HEK293T (cell line): ENCODE measurements at places on chromosomes 5 and 9.

GRCh38 chr5:122129306-122129705 is at the start of gene ZNF474:
Gene ZNF474, plus strand, starts transcription at chr5:122129546. Its CDS starts 22,445 bp downstream, at chr5:122151991.
- peak; percentile 22 for DNase-seq

DNA sequence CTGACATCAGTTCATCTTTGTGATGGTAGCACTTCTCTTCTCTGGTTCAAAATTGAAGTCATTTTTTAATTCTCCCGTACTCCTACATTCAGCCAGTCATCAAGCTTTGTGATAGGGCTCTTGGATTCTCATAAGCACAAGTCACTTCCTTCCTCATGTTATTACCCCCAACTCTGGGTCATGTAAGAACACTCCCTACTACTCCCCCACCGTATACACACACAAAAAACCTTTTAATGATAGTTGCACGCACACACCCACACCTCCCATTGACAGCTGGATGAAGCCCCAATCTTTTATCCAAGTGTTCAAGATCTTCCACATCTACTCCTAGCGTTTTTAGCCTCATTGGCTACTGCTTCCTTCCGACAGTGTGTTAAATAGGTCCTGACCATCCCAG is 16.8 kb downstream of the KDM3B start:
- no peak for DNase-seq

- no peak for DNase-seq
Measured at GRCh38 chr5:151199581-151200185, 24.2 kb downstream of the CCDC69 start.

GRCh38 chr5:139758510-139759075 is 37.0 kb upstream of the PSD2 start:
- DNase-seq, result no peak

DNA sequence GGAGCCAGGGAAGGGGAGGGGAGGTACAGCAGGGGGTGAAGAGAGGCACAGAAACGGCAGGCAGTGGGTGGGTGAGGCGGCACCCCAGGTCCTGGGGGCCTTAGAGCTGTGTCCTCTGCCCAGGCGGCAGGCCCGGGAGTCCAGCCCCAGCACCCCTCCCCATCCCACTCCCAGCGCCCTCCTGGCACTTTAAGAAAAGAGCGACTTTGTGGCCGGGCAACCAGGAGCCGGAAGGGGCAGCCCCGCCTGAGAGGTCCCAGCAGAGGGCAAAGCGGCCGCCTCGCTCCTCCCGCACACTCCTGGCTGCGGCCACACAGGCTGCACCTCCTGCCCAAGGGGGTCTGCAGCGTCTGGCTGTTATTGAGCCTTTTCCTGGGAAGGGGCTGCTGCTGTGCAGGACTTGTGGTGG is 42.6 kb downstream of the NACC2 start:
- DNase-seq, result no peak

GRCh38 chr9:112286926-112287325 is 46.5 kb downstream of the PTBP3 start:
- DNase-seq, result no peak

DNA sequence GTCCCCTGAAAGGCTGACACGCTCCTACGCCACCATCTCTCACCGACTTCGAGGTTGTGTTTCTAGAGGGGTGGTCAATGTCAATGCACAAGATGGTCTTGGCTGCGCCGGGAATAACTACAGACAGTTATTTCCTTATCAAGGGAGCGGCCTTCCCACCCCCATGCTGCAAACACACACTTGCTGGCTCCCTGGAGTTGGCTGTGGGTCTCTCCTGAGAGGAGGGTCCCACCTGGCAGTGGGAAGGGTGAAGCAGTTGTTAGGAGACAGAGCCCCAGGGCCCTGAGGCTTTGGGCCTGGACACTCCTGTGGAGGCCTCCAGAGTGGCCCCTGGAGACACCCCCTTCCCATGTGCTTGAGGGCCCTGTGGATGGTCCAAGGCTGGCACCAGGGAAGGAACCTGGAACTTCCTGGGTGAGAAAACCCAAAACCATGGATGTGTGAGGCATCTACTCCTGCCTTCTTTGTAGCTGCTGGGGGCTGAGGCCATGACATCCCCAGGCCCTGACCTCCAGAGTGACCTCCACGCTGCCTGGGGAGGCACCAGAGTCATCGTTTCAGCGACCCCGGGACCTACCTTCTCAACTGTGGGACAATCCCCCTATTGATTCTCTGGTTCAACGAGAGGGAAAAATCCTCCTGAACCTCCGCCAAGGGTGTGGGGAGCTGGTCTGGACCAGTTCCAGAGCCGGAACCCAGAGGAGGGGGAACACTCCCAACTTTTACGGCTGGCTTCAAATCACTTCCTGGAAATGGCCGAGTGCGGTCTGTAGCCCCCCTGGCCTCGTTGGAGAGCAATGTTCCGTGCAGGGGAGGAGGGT is 101.1 kb upstream of the COL5A1 start:
- no peak for DNase-seq

- DNase-seq, result no peak
Measured at GRCh38 chr9:36217256-36217968, 26.7 kb downstream of the CLTA start.

GRCh38 chr9:136119883-136120393 is 1.3 kb upstream of the TMEM250 start:
- DNase-seq, result no peak

DNA sequence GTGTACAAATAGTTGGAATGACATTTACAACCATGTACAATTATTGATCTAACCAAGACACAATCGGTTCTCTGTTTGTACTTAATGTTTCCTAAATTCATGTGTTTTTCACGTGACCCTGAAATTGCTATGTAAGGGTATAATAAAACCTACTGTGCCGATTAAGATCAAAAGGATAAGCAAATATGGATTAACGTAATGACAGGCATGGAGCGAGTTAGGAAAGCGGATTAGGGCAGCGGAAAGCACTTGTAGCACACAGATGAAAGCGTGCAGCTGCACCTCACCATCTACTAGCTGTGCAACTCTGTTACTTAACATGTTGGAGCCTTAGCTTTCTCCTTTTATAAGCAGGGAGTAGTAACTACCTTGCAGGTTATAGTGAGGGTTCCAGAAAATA is 38.3 kb upstream of the ZFYVE16 start:
- DNase-seq, result no peak

- no peak for DNase-seq
Measured at GRCh38 chr9:91833878-91834255, 116.2 kb downstream of the ROR2 start.

DNA sequence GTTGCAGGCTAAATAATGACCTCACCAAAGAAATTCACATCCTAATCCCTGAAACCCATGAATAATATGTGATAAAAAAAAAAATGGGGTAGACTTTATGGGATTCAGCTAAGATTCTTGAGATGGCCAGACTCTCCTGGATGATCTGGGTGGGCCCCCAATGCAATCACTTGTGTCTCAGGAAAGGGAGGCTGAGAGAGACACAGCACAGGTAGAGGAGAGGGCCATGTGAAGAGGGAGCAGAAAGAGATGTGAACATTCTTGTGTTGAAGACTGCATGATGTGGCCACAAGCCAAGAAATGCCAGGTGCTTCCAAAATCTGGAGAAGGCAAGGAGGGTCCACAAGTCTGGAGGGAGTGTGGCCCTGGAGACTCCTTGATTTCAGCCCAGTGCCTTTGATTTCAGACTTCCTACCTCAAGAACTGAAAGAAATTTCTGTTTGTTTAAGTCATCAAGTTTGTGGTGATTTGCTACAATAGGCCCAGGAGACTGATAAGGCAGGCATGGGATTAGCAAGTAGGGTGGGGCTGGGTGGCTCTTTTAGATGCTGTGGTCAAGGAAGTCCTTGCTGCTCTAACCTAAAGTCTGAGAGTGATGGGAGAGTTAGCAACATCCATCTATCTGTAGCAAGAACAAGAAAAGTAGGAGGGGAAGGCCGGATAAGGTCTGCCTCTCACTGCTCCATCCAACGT is 86.6 kb upstream of the FAM120A start:
- DNase-seq, result no peak

- no peak for DNase-seq
Measured at GRCh38 chr5:114415760-114416159, 53.9 kb downstream of the KCNN2 start.

DNA sequence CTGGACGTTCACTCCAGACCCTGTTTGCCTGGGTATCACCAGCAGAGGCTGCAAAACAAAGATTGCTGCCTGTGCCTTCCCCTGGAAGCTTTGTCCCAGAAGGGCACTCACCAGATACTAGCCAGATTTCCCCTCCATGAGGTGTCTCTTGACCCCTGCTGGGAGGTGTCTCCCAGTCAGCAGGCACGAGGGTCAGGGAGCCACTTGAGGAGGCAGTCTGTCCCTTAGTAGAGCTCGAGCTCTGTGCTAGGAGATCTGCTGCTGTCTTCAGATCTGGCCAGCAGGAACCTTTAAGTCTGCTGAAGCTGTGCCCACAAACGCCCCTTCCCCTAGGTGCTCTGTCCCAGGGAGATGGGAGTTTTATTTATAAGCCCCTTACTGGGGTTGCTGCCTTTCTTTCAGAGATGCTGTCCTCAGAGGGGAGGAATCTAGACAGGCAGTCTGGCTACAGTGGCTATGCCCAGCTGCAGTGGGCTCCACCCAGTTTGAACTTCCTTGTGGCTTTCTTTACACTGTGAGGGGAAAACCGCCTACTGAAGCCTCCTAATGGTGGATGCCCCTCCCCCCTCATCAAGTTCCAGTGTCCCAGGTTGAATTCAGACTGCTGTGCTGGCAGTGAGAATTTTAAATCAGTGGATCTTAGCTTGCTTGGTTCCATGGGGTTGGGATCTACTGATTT is 253.9 kb downstream of the SPATA31D1 start:
- no peak for DNase-seq

DNA sequence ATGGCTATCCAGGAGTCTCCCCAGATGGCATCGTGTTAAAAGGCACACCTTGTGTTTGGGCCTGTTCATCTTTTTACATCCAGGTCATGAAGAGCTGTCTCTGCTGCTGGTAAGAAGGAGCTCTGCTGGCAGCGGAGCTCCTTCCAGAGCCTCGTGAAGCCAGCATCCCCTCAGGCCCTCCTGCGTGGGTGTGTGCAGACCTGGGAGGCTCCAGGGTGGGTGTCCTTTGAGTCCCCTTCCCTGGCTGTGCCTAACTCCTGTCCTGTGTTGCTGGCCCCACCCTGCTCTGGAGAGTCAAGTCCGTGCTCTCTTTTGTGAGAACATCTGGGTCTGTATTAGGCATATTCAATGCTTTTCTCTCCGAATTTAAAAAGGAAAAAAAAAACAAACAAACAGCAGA is 149.6 kb upstream of the IRX2 start:
- no peak for DNase-seq

DNA sequence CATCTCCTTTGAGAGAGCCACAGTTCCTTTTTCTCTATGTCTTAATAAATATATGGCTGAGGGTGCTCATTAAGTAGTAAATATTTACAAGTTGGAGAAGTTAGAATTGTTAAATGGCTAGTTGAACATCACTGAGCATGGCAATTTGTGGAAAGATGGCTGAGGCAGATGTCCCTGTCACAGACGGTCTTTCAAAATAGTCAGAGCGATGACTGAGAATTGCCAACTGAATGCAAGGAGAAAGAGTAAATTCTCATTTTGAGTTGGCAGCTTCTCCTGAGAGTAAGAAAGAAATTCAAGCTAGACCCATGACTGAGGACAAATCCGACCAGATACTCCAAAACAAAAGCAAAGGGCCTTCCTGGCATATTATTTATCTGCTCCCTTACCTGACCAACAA is 617.9 kb downstream of the KCTD16 start:
- DNase-seq, result no peak

DNA sequence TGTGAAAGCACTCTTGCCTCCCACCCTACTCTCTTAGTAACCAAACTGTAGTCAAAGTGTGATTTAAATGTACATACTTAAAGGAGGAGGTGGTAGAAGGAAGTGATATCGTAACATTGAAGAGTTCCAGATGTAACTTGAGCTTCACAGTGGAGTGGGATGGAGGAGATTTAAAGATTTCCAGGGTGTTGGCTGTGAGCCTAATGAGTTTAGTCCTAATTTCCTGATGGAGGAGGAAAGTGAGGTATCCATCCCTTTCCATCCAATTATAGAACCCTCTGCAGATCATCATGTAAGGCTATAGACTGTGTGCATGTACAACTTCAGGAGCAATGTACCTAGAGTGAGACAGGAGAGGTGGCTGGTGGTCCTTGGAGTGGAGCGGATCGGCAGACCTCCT is 1163.9 kb upstream of the SEMA6A start:
- DNase-seq, result no peak

- DNase-seq, result no peak
Measured at GRCh38 chr5:55081541-55081940, 20.9 kb upstream of the GZMA start.

GRCh38 chr9:88820055-88820454 is 171.2 kb upstream of the S1PR3 start:
- no peak for DNase-seq

- DNase-seq, result no peak
Measured at GRCh38 chr9:2065704-2066103, 50.6 kb downstream of the SMARCA2 start.

DNA sequence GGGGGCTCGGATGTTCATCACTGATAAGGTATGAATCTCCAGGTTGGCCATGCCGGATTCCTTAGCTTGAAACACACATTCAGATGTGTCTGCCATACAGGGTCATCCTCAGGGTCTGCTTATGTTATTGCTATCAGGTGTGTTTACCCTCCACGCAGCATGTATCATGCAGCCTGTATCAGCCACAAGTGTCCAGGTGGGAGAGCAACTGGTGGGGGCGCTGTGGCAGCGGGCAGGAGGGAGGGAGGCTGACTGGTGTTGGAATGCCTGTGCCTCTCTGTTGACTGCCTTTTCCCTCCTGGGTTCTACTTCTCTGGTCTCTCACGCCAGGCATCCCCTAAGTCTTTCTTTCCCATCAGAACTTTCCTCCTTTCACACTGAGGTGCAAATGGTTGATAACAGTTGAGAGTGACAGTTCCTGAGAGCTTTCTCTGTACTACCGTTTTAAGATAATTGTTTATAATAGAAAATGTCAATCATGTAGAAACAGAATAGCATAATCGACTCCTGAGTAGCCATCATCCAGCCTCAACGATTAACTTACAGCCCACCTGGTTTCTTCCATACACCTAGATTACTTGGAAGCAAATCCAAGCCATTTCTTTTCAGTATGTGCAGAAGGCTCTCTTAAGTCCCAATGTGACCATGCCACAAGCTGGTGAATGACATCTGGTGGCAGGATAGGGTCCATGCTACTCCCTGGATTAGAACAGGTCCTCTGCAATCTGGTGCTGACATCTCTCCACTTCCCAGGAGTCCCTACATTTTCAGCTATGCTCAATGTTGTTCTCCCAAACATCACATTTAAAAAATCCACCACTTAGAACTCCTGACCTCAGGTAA is 86.6 kb downstream of the ACER2 start:
- DNase-seq, result no peak

GRCh38 chr9:20903212-20903611 is 128.2 kb downstream of the HACD4 start:
- no peak for DNase-seq

- no peak for DNase-seq
Measured at GRCh38 chr9:126325821-126326220, 808 bp upstream of the MVB12B start.
